Upper lobe of left lung (tissue), 6 donors: ENCODE measurements at places on chromosomes 6 and 20. TPM values are rescaled to one million over a fixed set of nuclear protein-coding genes. Genes with fewer than 3 reads are reported as not detected.

DNA sequence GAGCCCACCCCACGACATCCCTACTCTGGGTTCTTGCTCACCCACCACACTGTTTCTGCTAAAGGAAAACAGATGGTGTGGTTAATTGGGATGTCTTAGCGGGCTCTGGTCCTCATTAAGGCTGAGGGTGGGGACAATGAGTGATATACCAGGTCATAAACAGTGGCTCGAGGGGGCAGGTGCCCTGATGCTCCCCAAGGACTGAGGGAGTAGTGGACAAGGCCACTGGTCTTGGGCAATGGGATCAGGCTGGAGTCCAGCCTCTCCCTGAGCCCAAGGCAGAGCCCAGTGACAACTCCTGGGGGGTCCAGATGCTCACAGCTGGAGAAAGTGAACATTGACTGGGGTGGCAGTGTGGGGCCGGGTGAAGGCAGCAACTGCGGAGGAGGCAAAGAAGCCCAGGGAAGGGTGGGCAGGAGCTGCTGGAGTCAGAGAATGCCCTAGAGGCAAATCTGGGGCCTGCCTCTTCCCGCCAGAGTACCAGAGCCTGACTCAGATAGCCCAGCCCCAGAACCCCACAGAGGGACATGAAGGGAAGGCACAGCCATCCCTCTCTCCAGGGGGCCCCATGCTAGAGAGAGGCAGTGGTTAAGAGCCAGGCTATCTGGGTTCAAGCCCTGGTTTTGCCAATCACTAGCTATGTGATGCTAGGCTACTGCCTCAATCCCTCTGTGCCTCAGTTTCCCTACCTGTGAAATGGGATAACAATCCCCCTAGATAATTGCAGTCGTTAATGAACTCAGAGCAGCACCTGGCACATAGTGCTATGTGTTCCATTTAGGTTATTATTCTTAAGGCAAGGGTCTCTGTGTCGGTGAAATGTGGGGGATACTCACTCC is 72.3 kb downstream of the MRPL14 start:
- no peak overlapping the region for H3K4me3 ChIP-seq
- H3K27me3 ChIP-seq = no peaks in the 10 kb centered on the region
- no peak for DNase-seq
- H3K27ac ChIP-seq = no peak overlapping the region
- H3K4me1 ChIP-seq = peaks cover 25% of the 10 kb centered on the region

- no peak for DNase-seq
- H3K27ac ChIP-seq = no peak overlapping the region
- H3K36me3 ChIP-seq = no peaks in the 10 kb centered on the region
- no peak overlapping the region for H3K4me3 ChIP-seq
- H3K4me1 ChIP-seq = peaks cover 15% of the 10 kb centered on the region
Measured at GRCh38 chr20:22977047-22977785, 57.9 kb upstream of the SSTR4 start.

GRCh38 chr20:49899541-49900383 is 15.6 kb downstream of the SPATA2 start:
- DNase-seq = no peak
- no peak overlapping the region for H3K27ac ChIP-seq
- peaks cover 20% of the 10 kb centered on the region for H3K4me1 ChIP-seq
- H3K36me3 ChIP-seq = peaks cover 24% of the 10 kb centered on the region
- no peaks in the 10 kb centered on the region for H3K27me3 ChIP-seq

DNA sequence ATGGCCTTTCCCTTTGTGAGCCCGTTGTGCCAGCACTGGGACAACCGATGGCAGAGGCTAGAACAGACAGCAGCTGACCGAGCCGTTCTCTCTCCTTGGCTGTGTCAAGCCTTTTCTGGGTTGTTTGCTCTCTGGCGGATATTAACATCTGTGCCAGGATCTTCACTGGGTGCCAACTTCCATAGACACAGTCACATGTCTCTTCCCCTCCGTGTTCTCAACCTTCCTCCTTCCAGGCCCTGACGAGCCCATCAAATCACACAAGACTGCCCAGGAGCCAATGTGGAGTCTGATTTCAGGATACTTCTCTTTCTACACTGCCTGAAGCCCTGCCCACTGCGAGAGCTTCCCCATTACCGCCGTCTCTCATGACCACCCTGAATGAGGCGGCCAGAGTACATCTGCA is 111.0 kb upstream of the RALGAPA2 start:
- H3K4me1 ChIP-seq = peaks cover 10% of the 10 kb centered on the region
- H3K27ac ChIP-seq = no peak overlapping the region
- no peaks in the 10 kb centered on the region for H3K27me3 ChIP-seq
- DNase-seq = no peak

DNA sequence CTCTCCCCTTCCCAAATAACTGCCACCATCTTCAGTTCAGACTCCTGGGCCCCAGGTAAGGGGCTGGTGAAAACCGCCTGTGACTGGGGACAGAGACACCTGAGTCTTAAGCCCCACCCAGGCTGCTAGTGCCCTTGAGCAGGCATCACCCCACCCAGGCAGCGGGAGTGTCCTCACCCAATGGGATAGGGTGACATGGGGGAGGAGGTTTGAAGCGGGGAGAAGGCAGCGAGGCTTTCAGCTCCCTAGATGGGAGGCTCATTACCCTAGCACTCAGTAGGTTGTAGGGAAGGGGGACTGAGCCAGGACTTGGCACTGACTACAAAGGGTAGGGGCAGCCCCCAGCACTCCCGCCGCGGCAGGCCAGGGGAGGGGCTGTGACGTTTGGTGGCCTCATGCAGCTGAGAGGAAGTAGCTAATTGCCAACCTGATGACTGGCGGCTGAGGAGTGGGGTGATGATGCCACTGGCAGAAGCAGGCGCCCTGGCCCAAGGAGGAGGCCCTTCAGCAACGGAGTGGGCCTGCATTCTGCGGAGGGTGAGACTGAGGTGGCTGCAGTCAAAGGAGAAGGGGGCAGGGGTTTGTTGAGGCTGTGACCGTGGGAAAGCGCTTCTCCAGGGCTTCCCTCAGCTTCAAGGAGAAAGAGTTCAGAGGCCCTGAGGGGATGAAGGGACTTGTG is 126.9 kb downstream of the MRPL14 start:
- H3K36me3 ChIP-seq = no peaks in the 10 kb centered on the region
- peak; percentile 89 for DNase-seq
- H3K27ac ChIP-seq = peak overlapping the region; percentile 66
- peaks cover 24% of the 10 kb centered on the region for H3K27me3 ChIP-seq
- H3K4me1 ChIP-seq = peaks cover 16% of the 10 kb centered on the region

DNA sequence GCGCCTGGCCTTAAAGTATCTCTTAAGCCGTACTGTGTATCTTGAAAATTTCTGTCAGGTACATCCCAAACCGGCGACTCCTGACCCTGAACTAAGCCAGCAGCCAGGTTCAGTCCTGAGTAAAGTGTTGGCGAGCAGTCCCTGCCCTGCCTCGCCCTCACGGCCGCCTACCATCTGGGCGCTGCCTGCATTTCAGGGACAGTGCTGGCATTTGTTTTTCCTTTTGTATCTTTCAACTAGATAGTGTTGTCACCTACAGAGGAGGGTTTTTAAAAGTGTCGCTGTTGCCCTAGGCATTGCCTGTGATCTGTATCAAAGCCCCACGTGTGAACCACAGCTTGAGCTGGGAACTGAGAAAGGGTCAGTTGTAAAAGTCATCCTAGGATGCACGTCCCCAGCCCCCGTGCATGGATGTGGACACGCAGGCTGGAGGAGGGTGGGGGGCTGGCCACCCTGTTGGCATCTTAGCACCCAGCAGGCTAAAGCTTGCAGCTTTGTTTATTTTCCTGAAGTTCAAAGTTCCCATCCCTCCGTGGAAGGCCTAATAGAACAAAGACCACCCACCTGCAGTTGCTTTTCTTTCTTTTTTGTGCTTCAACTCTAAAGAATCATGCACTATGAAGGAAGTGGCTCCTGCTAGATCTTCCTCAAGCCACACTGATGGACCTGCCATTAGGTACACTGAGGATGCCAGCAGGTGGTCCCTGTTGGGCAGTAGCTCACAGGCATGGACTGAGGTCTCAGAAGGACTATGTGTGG is 136.8 kb downstream of the ZDHHC14 start:
- no peak overlapping the region for H3K4me3 ChIP-seq
- H3K4me1 ChIP-seq = no peaks in the 10 kb centered on the region
- H3K27me3 ChIP-seq = no peaks in the 10 kb centered on the region
- no peaks in the 10 kb centered on the region for H3K36me3 ChIP-seq
- peak; percentile 36 for DNase-seq

DNA sequence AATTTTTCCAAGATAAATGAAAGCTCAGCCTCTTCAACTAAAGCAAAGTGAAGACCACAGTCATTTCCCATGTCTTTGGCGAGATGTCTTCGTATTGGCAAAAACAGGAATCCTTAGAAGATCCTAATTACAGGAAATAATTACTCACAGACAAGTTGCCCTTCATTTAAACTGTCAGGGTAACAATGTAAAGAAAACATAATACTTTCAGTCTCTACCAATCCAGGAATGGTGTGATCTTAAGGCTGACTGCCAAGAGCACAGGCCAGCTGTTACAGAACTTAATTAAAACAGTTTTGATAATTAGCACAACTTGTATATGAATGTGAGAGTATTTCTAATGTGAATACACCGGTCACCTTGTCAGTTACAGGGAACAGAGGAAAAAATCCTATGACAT is 292.2 kb downstream of the PACRG start:
- no peak overlapping the region for H3K27ac ChIP-seq
- no peaks in the 10 kb centered on the region for H3K4me1 ChIP-seq
- H3K27me3 ChIP-seq = no peaks in the 10 kb centered on the region

- no peak for DNase-seq
- H3K27ac ChIP-seq = no peak overlapping the region
- no peaks in the 10 kb centered on the region for H3K4me1 ChIP-seq
- no peaks in the 10 kb centered on the region for H3K36me3 ChIP-seq
- H3K4me3 ChIP-seq = no peak overlapping the region
Measured at GRCh38 chr6:3509336-3509735, 52.5 kb upstream of the SLC22A23 start.

GRCh38 chr6:7461416-7461815 is 71.8 kb downstream of the RIOK1 start:
- no peak overlapping the region for H3K4me3 ChIP-seq
- no peaks in the 10 kb centered on the region for H3K36me3 ChIP-seq
- H3K27me3 ChIP-seq = no peaks in the 10 kb centered on the region
- DNase-seq = no peak

- DNase-seq = no peak
- H3K4me1 ChIP-seq = peaks cover 6% of the 10 kb centered on the region
- peaks cover 9% of the 10 kb centered on the region for H3K36me3 ChIP-seq
- no peak overlapping the region for H3K4me3 ChIP-seq
- H3K27me3 ChIP-seq = no peaks in the 10 kb centered on the region
Measured at GRCh38 chr20:402496-402885, 5.6 kb upstream of the RBCK1 start.

DNA sequence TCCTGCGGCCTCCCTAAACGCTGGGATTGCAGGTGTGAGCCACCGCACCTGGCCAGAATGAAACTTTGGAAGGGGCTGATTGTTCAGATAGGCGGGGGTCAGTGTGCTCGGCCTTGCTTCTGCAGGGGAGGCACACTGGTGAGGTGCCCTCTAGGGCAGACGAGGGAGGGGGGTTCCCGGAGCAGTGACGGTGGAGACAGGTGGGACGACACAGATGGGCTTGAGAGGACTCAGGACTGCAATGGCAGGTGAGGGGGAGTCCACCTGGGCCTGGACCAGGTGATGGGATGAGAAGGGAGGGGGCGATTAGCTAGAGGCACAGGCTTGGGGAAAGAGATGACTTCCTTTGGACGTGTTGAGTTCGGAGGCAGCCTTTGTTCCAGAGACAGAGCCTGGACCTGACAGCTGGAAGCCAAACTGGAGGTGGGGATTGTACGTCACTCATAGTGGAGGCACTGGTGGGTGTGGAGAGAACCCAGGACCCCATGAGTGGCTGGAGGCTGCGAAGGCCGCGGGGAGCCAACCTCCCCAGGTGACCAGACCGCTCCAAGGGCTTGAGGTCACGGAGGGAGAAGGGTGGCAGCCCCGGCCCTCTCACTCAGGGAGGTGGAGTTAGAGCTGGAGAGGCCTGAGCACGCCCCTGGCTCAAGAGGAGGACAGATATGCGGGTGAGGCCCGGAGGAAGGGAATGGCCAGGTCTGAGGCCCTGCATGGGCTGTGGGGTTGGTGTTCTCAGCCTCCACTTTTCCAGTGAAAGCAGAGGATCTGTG is 10.5 kb upstream of the MAP1LC3A start:
- no peak overlapping the region for H3K4me3 ChIP-seq
- no peaks in the 10 kb centered on the region for H3K4me1 ChIP-seq
- no peak for DNase-seq
- H3K36me3 ChIP-seq = no peaks in the 10 kb centered on the region

FERMT1 gene
- total RNA-seq = 0.44 TPM

SAMD10 gene
- total RNA-seq = 6.2 TPM

KIAA1755 gene
- total RNA-seq = 2.2 TPM

POU3F2 gene
- not detected for total RNA-seq

COX4I2 gene
- total RNA-seq = 16.3 TPM

ERVFRD-1 gene
- 0.52 TPM for total RNA-seq

TCF15 gene
- total RNA-seq = 0.39 TPM

C6orf141 gene
- 2.1 TPM for total RNA-seq

POLR3F gene
- 6.0 TPM for total RNA-seq
